A549 treated with RU486 at 1 μM for 4 hours (cell line): ENCODE measurements at places on chromosomes 4 and X. TPM values are rescaled to one million over a fixed set of nuclear protein-coding genes. Genes with fewer than 3 reads are reported as not detected.

Gene TEX13C
- total RNA-seq, result 0.01 TPM in 1 of 5 replicates, not detected in the others

Gene KCNE5
- 0.14 to 0.21 TPM (median 0.19 TPM) in 4 of 5 replicates, not detected in the other for total RNA-seq

Gene PHEX
- 0.24 to 0.43 TPM (median 0.33 TPM) in 5 replicates for total RNA-seq

Gene GRID2
- total RNA-seq, result not detected in 5 replicates

Gene SORCS2
- total RNA-seq, result 3.2 to 5.6 TPM (median 4.2 TPM) in 5 replicates

Gene TMEM128
- 7.3 to 12.4 TPM (median 11.3 TPM) in 5 replicates for total RNA-seq

Gene SMAD1
- 8.9 to 12.3 TPM (median 11.0 TPM) in 5 replicates for total RNA-seq

Gene ATOH1
- not detected in 5 replicates for total RNA-seq

Gene BST1
- 17.1 to 22.2 TPM (median 19.1 TPM) in 5 replicates for total RNA-seq

Gene ADAMTS3
- total RNA-seq, result 0.01 to 0.09 TPM (median 0.06 TPM) in 3 of 5 replicates, not detected in the others

Gene OTUD6A
- total RNA-seq, result not detected in 5 replicates

Gene HTRA3
- 14.4 to 20.0 TPM (median 17.9 TPM) in 5 replicates for total RNA-seq

Gene HNRNPDL
- 212 to 409 TPM (median 267 TPM) in 5 replicates for total RNA-seq

Gene WNK3
- 0.01 TPM in 2 of 5 replicates, not detected in the others for total RNA-seq

Gene STK26
- total RNA-seq, result 9.0 to 12.2 TPM (median 10.4 TPM) in 5 replicates

Gene USP17L21
- not detected in 5 replicates for total RNA-seq

Gene RPA4
- 0.20 to 0.34 TPM (median 0.25 TPM) in 5 replicates for total RNA-seq

Gene VSIG1
- total RNA-seq, result 0.27 to 0.71 TPM (median 0.32 TPM) in 5 replicates

Gene TRIM60
- total RNA-seq, result not detected in 5 replicates
